ENCODE measurements at places on chromosomes 12 and 14.

DNA sequence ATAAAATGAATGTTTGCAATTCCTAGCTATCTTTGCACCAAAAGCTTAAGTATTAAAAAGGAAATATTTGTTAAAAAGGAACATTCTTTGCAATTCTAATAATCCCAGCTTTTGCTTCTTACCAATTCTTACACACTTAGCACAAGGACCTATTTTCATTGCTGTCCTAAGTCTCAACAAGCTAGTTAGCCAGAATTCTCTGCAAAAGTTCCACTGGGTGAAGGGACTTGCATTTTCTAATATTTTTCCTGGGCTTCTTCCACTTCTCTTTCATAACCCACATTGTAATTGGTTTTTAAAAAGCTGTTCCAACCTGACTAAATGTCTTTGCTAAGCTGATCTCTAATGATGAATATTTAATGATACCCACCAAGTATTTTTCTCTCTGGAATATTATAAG, 307.7 kb upstream of the DIO2 start:
- no peak for DNase-seq

DNA sequence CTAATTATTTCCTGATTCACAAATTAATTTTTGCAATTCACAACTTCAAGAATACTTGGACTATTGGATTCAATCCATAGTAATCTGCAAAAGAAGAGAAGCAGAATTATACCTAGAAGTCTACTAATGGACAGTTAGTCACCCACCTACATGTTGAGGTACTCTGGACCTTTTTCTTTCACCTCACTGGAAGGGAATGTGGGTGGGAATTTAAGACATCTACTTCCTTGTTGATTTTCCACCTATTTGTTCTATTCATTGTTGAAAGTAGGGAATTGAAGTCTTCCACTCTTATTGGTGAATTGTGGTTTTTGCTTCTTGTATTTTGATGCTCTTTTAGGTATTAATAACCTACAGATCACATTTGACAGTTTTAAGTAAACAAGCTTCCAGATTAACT, 11.0 kb downstream of the RESF1 start:
- DNase-seq: no peak

- DNase-seq: no peak
These were observed 82.1 kb downstream of the B4GALNT3 start for GRCh38 chr12:541676-542324.

DNA sequence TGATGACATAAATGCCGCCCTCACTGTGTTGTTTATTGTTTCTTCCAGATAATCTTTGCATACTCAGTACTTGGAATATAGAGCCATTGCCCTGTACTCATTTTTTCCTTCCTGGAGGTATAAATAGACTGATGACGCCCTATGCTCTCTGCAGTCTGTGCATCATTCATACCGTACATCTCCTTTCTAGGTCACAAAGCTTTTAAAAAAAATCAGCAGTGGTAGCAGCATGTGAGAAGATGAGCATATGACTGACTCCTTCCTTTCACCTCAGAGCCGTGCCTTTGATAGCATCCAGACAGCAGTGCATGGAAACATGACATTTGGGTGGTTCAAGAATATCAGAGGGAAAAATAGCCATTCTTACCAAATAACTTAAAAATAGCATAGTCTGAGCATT, 77.3 kb downstream of the PDE3A start:
- DNase-seq: no peak

DNA sequence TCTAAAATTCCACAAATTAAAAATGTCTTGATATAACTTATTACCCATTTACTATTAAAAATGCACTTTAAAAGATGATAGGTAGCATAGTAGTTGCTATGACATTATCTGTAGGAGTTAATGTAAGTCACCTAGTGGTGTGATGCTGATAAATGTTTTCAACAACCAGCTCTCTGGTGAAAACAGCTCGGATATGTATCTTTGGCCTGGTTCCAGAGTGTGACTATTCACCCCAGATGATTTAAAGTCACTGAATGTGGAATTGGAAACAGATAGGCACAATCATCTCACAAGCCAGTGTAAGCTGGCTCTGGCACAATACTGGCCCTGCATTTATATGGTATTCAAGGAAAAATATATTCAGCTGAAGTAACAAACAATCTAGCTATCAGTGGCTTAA, 9.2 kb upstream of the CCDC196 start:
- DNase-seq: no peak

- no peak for DNase-seq
These were observed 44.3 kb downstream of the KCNA5 start for GRCh38 chr12:5087831-5088554.

DNA sequence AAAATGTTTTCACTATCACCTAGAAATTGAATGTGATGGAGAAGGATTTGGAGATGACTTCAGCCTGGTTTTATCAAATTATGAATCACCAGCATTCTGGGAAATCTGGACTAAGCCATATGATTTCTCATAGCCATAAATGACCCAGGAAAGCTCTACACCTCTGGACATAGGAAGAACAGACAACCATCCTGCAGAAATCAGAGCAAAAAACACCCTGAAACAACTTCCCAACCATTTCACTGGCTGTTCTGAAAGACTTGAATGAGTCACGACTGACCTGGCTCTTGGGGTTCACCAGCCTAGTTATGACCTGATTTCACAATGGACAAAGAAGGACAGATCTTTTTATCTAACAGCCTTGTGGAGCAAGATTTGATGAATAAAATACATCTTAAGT, 123.8 kb downstream of the KCNH5 start:
- no peak for DNase-seq

- DNase-seq: no peak
These were observed 1.2 kb downstream of the SLC2A13 start for GRCh38 chr12:40104461-40105264.

DNA sequence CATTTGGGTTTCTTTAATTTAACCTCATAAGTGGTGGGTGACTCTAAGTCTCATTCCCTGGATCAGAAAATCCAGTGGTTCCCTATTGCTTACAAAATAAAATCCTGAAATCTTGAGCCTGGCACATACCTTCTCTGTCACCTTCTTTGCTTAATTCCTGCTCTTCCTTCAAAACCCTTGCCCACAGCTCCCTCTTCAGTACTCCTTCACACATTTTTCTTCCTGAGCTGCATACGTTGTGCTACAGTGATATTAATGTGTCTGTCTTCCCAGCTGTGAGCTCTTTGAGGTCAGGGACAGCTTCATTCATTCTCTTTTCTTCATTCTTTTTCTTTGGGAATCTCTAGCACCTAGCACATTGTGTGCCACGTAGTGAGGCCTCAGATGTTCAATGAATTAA, 9.5 kb downstream of the TSPAN11 start:
- DNase-seq: no peak
